ENCODE measurements at places on chromosomes 2 and 18.
A peak's percentile ranks its signal among the peaks of the same experiment; 100 is the strongest.

DNA sequence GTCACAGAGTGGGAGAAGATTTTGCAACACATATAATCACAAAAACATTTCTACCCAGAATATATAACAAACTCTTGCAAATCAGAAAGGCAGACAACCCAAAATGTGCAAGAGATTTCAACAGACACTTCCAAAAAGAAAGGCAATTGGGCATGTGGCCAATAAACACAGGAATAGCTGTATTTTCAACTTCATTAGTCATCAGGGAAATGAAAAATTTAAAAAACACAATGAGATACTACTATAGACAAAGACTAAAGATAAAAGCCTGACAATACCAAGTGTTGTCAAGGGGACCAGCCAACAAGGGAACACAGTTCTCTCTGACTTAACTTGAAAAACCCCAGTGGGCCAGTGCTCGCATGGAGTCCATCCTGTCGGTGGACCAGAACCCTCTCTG, 40.5 kb downstream of the MTHFD2 start:
- DNase-seq = no peak

- no peak for DNase-seq
Observed at GRCh38 chr2:240557808-240558207, at the start of gene ANKMY1. Gene ANKMY1, minus strand, starts transcription at chr2:240557988. Its CDS starts 653 bp downstream, at chr2:240557335.

- DNase-seq = no peak
Observed at GRCh38 chr18:60248336-60249330, 123.9 kb downstream of the MC4R start.

DNA sequence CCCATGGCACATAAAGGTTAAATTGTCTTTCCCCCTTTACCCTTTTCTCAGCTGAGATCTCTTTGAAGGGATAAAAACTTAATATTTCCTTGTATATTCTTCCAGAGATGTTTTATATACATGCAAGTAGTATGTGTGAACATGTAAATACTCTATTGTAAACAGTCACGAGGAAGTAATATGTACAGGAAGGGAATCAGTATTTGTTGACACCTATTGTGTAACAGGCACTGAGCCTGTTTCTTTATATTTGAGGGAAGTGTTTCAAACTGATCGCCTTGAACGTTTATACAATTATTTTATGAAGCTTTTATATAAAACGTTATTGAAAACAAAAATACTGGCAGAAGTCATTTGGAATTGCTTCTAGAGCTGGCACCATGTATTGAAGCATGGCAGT, 13.2 kb downstream of the RALBP1 start:
- DNase-seq = no peak

DNA sequence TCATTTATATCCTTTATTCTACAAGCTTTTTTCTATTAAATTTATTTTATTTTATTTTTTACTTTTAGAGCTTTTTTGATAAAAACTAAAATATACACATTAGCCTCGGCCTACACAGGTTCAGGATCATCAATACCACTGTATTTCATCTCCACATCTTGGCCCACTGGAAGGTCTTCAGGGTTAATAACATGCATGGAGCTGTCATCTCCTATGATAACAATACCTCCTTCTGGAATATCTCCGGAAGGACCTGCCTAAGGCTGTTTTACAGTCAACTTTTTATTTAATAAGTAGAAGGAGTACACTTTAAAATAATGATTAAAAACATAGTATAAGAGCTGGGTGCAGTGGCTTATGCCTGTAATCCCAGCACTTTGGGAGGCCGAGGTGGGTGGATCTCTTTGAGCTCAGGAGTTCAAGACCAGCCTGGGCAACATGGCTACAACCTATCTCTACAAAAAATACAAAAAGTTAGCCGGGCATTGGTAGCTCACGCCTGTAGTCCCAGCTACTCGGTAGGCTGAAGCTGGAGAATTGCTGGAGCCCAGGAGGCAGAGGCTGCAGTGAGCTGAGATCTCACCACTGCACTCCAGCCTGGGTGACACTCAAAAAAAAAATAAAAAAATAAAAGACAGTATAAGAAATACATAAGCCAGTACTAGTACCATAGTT, 15.7 kb upstream of the DGUOK start:
- DNase-seq = no peak

DNA sequence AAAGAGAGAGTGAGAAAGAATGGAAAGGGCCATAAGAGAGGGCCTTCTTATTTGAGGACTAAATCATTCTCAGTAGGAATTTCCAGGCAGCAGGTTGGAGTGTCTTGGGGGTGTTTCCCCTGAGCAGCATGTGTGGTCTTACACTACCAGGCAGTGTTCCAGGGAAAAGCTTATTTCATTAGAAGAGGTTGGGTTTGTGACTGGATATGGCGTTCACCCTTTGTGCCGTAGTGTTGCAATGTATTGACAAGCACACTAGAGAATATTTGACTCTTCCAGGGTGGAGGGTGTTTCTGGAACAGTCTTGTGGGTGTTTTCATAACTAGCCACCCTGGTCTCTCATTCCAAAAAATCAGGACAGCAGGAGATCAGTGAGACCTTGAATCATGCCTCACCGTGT, 105.5 kb downstream of the NRP2 start:
- no peak for DNase-seq

GRCh38 chr2:85064927-85065577, 68.1 kb upstream of the TCF7L1 start:
- no peak for DNase-seq

- DNase-seq = no peak
Observed at GRCh38 chr2:170736628-170737027, 21.5 kb downstream of the SP5 start.

GRCh38 chr2:155377266-155377680, 678.8 kb downstream of the KCNJ3 start:
- peak; percentile 45 for DNase-seq

GRCh38 chr2:201105759-201106158, 10.2 kb upstream of the CFLAR start:
- no peak for DNase-seq

- DNase-seq = no peak
Observed at GRCh38 chr2:23449831-23450331, 64.9 kb downstream of the KLHL29 start.

DNA sequence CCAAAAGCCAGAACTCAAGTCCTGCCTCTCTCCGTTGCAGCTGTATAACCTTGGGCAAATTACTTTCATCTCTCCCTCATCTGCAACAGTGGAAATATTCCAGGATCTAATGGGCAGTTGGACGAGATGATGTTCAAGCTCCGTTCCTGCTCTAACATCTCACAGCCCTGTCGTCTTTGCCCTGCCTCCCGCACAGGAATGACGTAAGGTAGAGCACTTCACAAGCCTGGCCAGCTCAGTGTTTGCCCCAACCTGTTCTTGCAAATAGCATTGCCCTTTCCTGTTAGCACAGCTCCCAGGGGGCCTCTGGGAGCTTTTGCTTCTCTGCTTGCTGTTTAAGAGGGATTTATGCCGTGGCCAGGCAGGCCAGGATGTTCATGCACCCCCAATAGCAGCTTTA, 107.9 kb downstream of the KLHL29 start:
- DNase-seq = peak; percentile 26

DNA sequence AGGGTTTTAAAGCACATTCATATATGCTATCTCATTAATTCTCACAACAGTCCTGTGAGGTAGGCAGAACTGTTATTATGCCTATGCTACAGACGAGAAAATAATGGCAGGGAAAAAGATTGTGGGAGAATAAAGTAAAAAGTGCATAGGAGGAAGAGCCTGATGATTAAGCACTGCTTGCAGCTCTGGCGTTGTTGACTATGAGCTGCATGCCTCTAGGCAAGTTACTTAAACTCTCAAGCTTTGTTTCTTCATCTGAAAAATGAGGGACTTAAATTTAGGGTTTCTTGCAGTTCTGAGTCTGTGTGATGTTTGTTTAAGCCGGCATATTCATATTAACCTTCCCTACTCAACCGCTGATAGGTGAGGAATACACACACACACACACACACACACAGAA, 51.6 kb upstream of the RAPH1 start:
- no peak for DNase-seq

- peak; percentile 34 for DNase-seq
Observed at GRCh38 chr2:224359569-224359968, 42.3 kb downstream of the FAM124B start.

DNA sequence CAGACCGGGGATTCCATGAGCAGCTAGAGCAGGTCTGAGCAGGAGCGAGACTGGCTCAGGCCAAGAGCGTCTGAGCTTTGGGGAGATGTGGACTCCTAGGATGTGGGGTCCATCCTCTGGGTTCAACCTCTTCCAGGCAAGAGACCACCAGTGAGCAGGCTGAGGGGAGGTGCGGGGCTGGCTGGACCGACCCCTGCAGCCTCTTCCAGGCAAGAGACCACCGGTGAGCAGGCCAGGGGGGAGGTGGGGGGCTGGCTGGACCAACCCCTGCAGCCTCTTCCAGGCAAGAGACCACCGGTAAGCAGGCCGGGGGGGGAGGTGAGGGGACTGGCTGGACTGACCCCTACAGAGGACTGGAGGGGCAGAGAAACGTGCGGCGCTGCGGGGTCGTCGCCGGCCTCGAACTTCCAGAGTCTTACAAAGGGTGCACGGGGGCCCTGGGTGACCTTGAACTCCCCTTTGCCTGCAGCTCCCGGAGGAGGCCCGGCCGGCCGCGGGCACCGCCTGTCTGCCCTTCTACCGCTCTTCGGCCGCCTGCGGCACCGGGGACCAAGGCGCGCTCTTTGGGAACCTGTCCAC, 63.4 kb downstream of the TPO start:
- no peak for DNase-seq

- no peak for DNase-seq
Observed at GRCh38 chr18:71743634-71744033, 800.5 kb downstream of the CBLN2 start.

DNA sequence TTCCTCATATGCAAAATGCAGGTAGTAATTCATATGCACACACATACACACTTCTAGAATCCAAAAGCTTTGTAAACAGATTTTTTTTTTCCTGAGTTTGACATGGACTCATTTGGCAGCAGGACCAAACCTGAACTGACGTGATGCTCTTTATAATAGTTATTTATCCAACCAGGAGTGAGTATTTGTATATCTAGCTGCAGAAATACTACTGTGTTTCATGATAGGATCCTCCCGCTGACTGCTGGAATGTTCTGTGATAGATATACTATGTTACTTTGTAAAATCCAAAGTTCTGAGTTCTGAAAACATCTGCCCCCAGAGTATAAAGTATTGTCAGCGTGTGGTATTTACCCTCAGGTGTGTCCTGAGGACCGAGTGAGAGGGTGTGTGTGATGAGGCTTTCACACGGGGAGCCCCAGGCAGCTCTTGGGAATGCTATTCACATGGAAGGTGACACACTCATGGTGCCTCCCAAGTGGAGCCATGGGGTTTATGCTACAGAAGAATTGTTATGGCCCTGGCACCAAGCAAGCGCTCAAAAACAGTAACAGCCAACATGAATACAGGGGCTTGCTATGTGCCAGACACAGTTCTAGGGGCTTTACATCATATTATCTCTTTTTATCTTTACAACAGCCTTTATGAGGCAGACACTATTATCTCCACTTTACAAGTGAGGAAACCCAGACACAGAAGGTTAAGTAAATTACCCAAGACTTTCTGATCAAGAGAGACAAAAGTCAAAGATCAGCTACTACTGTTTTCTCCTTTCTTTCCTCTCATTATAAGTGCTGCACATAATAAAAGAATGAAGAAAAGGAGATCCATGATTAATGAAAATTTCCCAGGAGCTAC, 16.7 kb upstream of the TXNDC2 start:
- no peak for DNase-seq

- DNase-seq = peak; percentile 87
Observed at GRCh38 chr18:21612125-21613039, at the start of gene SNRPD1. Gene SNRPD1, plus strand, starts transcription at chr18:21612314. Its CDS starts 116 bp downstream, at chr18:21612430.

- DNase-seq = no peak
Observed at GRCh38 chr18:55541571-55541970, 46.4 kb downstream of the TCF4 start.

DNA sequence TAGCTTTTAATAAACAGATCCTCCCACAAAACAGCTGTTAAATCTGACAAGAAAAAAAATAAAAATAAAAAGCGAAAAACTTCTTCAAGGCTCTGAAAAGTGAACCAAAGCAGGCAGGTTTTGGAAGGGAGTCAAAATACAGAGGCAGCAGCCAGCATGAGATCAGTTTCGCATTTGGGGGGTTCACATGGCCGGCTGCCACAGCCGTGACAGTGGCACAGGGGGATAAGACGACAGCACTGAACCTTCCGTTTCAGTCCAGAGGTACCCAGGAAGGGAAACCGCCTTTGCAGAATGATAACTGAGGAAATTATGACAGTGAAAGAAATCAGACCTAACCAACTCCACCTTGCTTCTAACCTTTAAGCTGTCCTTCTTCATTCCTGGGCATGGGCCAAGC, 196.7 kb upstream of the PID1 start:
- no peak for DNase-seq

GRCh38 chr18:9095297-9096006, 7.0 kb upstream of the NDUFV2 start:
- no peak for DNase-seq

DNA sequence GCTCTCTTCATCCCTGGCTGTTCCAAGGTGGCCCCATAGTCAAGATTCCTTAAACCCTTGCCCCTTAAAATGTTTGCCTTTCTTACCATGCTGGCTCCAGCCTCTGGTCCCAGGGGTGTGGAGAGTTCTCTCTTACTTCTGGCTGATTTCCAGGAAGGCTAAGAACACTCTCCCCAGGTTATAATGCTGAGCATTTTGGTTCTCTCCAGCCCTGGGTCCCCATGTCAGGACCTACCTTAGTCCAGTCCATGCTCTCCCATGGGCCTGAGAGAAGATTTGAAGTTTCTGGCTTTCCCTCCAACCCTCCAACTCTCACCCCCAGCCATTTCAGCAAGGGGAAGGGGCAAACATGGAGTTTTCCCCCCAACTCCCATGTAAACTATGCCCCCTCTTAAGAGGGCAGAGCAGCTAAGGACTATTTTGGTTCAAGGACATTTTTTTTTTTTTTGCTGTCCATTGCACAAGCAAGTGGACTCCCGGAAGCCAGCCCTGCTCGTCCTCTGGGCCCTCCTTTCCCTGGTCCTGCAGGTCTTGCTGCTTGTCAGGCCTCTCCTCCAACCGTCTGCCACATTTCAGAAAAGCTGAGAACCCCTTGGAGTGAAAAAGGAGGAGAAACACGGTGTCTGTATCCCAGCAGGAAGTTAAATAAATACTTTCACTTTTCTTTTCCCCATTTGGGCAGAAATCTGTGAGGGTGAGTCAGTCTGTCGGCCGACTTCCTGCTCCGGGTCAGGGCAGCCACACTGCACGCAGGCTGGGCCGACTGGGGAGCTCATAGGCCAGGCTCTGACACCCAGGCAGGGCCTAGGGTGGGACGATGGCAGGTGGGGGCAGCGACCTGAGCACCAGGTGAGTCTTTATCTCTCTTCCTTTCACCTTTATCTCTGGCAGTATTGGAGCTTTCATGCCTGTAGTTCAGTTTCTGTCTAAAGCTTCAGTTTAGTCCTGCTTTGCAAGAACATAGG, at the start of gene SP140L:
Gene SP140L, plus strand, starts transcription at position 741 of the 965 bp plus-strand sequence. Its CDS starts 77 bp downstream, at position 818.
- no peak for DNase-seq

DNA sequence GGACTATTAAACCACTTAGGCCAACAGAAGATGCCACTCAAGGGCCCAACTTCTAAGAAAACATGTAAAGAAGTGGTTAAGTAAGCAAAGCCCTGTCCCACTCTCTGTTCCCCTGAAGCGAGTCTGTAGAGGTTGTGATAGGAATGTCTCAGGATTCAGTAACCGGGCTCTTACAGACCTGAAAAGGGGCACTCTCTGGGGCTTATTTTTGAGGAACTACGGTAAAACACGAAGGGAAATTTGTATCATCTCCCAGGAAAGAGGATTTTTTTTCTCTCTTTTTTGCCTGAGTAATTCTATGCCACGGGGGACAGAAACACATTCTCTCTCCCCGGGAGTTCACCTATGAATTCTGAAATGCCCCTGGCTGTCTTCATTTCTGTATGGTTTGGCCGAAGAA, 77.4 kb downstream of the VIT start:
- no peak for DNase-seq

Measured in NCI-H446 (cell line).